ENCODE measurements at places on chromosomes 4 and X.
A peak's percentile ranks its signal among the peaks of the same experiment; 100 is the strongest.

GRCh38 chr4:54745031-54745770 is 87.4 kb downstream of the KIT start:
- no peak for DNase-seq

- DNase-seq = no peak
Measured at GRCh38 chrX:52979568-52979967, 21.2 kb upstream of the FAM156A start.

DNA sequence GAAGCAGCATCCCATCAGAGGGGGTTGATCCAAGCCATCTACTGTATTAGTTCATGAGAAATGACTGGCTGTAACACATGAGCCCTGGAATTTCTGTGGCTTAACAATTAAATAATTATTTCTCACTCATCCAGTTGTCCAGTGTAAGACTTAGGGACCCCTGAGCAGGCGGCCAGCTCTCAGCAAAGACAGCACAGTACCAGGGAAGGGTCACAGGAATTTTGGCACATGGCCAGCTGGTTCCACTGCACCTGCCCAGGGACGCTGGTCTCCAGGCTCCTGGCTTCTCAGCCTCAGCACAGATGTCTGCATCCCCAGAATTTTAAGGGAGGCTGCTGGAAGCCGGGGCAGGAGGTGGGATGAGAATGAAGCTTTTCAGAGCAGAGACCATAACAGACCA is 93.7 kb upstream of the DHRSX start:
- DNase-seq = no peak

DNA sequence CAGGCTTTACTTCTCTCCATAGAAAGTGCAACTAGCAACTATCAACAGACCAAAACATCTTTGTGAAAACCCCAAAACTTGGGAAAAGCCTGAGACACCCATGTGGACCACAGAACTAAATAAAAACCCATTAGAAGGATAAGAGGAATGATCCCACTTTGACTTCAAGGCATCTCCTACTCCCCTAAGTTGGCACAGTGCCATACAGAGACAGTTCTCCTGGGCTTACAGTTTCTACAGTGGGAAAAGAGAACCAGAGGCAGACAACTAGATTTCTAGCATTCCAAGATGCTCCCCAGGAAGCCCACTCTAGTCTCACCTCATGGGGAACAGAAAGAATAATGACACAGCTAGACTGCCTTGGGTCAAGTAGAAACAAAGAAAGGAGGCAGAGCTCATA is 20.4 kb downstream of the TMLHE start:
- DNase-seq = no peak

GRCh38 chrX:12162420-12162819 is 24.1 kb downstream of the FRMPD4 start:
- DNase-seq = no peak

GRCh38 chr4:125314676-125315575 is at the start of gene FAT4:
TSS of gene FAT4 (plus strand) at chr4:125314955. CDS start at chr4:125316412, 1,457 bp downstream.
- DNase-seq = no peak

DNA sequence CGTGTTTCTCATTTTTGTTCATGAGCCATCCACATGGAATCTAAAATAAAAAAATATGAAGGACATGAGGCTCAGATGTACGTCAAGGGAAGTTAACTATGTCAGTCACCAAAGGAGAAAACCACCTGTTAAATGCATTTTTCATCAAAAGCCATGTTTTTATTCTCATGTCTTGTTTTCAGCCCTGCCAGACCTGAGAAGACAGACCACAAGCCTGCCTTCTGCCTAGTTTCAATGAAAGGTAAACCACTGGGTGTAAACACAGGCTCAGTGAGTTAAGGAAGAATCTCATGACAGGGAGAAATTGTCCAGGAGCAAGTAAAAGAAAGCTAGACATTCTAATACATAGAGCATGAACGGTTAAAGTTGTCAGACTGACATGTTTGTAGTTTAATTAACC is 52.3 kb upstream of the TNIP3 start:
- DNase-seq = no peak

GRCh38 chr4:89258506-89258905 is 49.1 kb downstream of the GPRIN3 start:
- no peak for DNase-seq

DNA sequence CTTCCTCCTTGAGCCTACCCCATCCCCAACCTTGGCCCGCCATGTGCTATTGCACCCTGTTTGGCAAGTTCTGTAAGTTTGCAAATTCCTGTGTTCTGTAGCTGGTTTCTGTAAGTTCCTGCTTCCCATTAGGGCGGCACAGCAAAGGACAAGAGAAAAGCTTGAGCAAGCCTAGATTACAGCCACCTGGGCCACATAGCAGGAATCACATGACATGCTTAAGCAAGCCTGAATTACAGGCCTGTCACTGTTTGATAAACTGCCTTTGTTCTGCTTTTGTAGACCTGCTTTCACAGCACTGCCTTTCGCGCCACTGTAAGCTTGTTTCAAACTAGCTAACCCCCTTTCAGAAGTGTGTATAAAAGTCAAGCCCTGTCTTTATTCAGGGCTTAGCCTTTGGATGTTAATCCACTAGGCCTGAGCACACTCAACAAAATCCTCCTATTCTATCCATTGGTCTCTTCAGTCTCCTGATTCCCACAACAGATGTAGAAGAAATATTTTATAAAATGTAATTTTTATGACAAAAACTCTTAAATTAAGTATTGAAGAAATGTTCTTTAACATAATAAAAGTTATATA is 906.8 kb upstream of the NDST4 start:
- no peak for DNase-seq

DNA sequence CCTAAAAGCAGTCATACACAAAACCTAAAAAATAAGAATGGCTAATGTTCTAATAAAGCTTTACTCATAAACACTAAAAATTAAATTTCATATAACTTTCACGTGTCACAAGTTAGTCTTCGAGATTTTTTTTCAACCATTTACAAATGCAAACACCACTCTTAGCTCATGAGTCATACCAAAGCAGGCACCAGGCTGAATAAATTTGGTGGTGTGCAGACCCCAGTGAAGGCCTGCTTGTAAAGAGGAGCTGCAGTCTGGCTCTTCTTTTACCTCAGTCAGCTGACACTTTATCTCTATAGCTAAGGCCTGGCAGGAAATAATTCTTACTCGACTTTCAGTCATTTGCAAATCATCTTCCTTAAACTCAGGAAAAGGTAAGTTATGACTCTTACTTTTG is 37.4 kb downstream of the CLOCK start:
- no peak for DNase-seq

DNA sequence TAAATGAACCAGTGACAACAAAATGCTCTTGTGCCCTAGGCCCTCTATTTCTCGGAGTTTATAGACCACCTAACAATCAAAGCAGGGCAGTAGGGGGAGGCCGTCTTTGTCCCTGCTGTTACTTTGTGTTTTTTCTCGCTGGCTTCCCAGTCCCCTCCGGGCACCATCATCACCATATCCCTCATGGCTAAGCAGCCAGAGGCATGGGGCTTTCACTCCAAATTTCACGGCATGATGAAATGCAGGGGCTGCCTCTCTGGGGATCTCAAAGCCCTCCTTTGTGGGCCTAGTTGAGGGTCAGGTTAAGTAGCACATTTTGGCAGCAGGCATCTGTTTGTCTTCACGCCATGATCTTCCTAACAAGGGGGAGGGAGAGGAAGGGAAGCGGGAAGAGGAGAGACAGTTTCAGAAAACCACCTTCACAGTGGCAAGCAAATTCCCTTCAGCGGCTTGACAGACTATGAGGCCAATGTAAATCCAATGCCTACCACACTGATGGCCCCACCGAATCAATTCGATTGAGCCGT is 91.9 kb downstream of the ANOS1 start:
- DNase-seq = no peak

DNA sequence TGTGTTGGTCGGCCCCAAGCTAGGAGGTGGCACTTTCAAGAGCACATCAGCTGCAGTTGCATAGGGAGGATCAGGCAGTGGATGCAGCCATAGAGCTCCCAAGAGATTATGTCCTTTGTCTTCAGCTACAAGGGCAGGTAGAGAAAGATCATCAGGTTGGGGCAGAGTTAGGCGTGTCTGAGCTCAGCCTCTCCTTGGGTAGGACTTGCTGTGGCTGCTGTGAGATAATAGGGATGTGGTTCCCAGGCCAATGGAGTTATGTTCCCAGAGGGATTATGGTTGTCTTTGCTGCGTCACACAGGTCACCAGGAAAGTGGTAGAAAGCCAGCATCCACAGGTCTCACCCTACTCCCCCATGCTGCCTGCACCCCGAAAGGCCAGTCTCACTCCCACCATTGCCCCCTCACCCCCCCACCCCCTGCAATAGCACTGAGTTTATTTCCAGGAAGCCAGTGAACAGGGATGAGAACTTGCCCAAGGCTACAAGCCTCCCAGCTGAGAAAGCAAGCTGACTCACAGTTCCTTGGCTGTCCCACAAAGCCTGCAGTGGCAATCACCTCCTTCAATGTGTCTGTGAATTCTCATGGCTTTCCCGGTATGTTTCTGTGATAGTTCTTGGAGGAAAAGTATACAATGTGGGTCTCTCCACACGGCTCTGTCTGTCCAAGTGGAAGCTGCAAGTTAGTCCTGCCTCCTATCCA is 148.4 kb downstream of the STPG2 start:
- DNase-seq = no peak

DNA sequence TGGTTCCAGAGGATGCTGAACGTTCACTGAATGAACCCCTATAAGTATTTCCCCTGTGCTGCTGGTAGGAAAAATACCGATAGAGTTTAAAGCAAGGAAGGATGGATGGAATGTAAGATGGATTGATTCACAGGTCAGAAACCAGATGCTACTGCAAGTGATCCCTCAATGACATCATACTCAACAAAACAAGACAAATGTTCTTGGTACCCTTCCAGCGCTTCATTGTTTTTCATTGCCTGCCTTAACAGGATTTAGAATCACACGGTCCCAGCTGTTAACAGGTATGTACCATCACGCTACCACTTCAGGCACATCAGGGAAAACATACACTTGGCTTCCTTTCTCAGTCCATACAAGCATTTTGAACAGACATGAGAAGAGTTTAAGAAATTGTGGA is 118.1 kb upstream of the TLR3 start:
- no peak for DNase-seq

- DNase-seq = no peak
Measured at GRCh38 chr4:181971411-181971810, 271.8 kb upstream of the TENM3 start.

GRCh38 chr4:162682651-162683050 is 484.0 kb downstream of the NAF1 start:
- no peak for DNase-seq

DNA sequence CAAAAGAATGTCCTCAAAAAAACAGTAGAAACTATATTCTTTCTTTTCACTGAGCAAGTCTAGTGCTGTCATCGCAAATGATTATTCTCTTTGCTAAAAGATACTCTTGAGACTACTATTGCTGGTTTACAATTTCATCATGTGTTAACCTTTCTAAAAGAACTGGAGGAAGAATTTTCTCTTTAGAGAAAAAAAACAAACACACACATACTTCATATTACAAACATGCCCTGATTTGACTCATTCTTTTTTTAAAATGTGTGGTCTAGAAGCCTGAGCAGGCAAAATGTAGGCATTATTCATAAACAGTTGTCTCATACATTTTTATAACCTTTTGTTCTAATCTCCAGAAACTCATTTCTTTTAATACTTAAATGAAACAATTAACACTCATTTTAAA is 60.6 kb upstream of the FAT4 start:
- no peak for DNase-seq

GRCh38 chr4:27407616-27408015 is 547.0 kb downstream of the STIM2 start:
- no peak for DNase-seq

DNA sequence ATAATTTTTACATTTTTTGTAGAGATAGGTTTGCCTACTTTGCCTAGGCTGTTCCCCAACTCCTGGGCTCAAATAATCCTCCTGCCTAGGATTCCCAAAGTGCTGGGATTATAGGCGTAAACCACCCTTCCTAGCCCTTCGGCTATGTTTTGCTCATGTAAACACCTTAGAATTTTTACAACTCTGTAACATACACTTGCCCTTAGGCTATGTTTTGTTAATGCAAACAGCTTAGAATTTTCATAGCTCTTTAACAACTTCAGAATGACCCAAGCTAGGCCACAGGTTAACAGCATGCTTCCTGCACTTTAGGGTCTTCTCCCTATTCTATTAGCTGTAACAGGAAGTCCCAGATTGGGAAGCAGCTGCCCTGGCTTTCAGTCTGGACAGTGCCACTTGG is 24.2 kb downstream of the KLHL15 start:
- no peak for DNase-seq

DNA sequence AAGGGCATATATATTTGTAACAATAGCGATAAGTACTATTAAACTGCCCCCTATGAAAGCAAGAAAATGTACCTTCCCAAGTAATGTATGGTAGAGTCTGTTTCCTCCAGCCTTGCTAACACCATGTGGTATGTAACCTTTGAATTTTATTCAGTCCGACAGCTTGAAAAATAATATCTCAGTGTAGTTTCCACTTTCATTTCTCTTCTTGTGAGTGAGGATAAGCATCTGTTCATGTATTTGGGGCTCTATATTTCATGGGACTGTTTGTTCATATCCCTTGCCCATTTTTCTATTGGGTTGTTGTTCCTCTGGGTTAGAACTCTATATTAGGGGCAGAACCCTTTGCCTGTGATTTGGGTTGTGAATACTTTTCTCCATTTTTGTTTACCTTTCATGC is 58.3 kb downstream of the USP38 start:
- no peak for DNase-seq

DNA sequence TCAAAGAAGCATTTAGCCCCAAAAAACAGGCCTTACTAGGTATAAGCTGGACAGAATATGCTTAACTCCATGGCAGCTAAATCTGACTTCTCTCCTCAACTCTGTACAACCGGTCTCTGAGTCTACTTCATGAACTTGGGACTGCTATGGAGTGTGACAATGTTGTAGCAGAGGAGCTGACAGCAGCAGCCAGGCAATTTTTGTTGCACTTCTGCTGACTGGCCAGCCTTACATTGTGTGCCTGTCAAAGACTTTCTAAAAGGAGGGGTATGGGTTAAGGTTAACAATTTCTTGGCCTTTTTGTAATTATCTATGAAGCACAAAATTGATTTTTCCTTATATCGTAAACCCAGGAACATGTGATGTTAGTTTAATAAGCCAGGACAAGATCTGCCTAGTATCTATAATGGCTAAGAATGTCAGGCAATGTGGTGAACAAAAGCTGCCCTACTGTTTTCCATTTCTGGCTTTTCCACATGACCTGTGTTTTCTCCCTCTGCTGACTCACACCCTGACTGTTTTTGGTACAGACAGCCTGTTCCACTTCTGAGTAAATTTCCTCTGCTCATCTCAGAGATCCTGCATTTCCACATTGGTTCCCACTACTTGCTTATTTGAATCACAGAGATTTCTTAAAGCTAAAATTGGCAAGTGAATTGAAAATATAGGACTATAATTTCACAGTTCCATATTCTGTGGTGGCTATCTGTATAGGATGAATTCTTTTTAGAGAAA is 9.3 kb downstream of the NOX1 start:
- no peak for DNase-seq

GRCh38 chr4:123361195-123361861 is 35.3 kb upstream of the SPRY1 start:
- DNase-seq = peak; percentile 34

GRCh38 chr4:73257234-73257633 is 1.4 kb downstream of the ANKRD17 start:
- peak; percentile 78 for DNase-seq

GRCh38 chrX:41234962-41235361 is 99.0 kb upstream of the DDX3X start:
- no peak for DNase-seq

- DNase-seq = no peak
Measured at GRCh38 chrX:72026341-72027023, 105.2 kb downstream of the RTL5 start.

Measured in CD14-positive monocyte (primary cell).